Frontal cortex (tissue), 4 donors: ENCODE measurements at places on chromosomes 7 and 10. TPM values are rescaled to one million over a fixed set of nuclear protein-coding genes. Genes with fewer than 3 reads are reported as not detected.

The CBX3 gene
- 183 TPM for total RNA-seq

The SPDYE5 gene
- not detected for total RNA-seq

The ACHE gene
- total RNA-seq: 11.0 TPM

The CYP26A1 gene
- total RNA-seq: 16.7 TPM

The BLNK gene
- total RNA-seq: 0.41 TPM

The VWA2 gene
- 2.9 TPM for total RNA-seq

The SPOCK2 gene
- total RNA-seq: 26.9 TPM

The SGCE gene
- 69.7 TPM for total RNA-seq

The ING3 gene
- 33.8 TPM for total RNA-seq

The CXCL12 gene
- 13.9 TPM for total RNA-seq

The CYP2C18 gene
- total RNA-seq: under 0.01 TPM

The NUTM2B gene
- total RNA-seq: 1.6 TPM

The IDI2 gene
- not detected for total RNA-seq

The PAX4 gene
- not detected for total RNA-seq

The ARHGEF5 gene
- total RNA-seq: 0.82 TPM

The CYP2C19 gene
- total RNA-seq: 0.41 TPM

The ENKUR gene
- 4.5 TPM for total RNA-seq

The SPDYE18 gene
- total RNA-seq: 0.82 TPM

The FAM25G gene
- not detected for total RNA-seq
